ENCODE measurements at places on chromosomes 4 and X.
A peak's percentile ranks its signal among the peaks of the same experiment; 100 is the strongest.

- DNase-seq: no peak
Observed at GRCh38 chrX:153442463-153442862, 3.4 kb downstream of the TREX2 start.

DNA sequence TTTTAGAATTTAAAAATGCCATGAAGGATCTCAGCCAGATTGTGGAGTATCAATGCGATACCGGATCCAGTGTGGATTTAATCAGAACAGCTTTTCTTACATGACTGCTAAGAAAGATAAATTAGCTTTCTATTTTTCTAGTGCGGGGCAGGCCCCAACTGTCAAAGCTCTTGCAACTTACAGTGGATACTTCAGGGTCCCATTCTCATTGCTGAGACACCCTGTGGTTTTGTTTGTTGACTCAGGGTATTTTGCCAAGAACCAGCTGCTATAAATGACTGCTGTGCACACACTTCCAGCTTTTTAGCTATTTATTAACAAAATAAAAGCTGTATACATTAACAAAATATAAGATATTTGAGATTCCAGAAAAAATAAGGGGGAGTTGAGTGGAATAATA lies 166.4 kb downstream of the DCLK2 start:
- DNase-seq: no peak

DNA sequence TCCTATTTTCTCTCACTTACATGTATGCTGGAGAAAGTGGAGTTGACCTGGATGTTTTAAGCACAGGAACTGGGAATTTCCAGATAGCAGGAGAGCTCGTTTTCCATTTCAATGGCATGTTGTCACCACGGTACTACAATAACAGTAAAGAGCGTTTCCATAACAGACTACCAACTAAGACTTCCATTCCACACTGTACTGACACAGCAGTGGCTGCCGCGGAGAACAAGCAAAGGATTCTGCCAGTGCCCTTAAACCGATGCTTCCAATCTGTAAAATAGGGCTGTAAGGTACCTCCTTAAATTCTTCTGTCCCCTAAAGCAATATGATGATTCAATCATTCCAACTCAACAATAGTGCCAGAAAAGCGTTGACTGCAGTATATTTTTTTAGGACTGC lies 143.9 kb downstream of the KLHL13 start:
- peak; percentile 0 for DNase-seq

DNA sequence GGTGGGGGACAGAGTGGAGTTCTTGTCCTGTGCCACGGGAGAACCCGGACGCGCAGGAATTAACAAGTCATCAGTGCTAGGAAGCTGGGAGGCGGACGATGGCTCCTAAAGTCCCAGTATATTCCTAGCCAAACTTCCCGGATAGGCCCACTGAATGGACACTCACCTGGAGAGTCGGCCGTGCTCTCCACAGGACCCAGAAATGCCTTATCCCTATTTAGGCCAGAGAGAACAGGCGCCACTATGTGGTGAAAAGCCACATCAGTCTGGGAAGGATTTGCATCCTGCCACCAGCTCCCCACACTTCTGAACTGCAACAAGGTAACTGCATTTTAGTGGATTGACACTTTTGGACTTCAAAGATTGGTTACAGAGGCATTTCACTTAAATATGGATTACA lies 1.1 kb downstream of the CFAP299 start:
- DNase-seq: no peak

- no peak for DNase-seq
Observed at GRCh38 chr4:36915717-36916116, 328.8 kb upstream of the NWD2 start.

DNA sequence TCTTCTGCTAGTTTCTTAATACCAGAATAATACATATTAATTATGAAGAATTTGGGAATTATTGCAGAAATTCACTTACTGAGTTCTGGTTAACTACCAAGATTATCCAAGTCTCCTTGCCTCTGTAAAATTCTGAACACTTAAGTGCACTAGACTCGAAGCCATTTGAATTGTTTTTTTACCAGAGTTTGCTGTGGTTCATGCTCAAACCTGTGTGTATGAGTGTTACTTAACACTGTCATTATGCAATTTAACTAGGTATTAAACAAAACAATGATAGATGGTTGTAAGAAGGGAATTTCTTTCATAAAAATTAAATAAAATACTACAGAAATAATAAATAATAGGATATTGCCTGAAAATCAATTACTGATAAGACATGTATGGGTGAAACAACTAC lies 145.6 kb upstream of the FAT4 start:
- no peak for DNase-seq

DNA sequence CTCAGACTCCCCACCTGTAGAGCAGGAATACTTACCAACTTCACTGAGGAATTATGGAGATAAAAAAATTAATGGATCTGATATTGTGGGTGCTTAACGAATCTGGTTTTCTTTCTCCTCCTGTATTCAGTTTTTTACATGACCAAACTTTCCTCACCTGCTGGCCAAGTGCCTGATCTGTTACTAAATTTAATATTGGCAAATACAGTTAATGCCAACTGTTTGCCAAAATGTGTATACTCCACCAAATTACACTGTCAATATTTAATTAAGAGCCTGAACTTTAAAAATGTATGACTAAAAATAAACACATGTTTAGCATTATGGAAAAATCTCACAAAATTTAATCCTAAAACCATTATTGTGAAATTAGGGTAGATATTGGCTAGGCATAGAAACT lies 3.3 kb downstream of the PGRMC2 start:
- DNase-seq: no peak

DNA sequence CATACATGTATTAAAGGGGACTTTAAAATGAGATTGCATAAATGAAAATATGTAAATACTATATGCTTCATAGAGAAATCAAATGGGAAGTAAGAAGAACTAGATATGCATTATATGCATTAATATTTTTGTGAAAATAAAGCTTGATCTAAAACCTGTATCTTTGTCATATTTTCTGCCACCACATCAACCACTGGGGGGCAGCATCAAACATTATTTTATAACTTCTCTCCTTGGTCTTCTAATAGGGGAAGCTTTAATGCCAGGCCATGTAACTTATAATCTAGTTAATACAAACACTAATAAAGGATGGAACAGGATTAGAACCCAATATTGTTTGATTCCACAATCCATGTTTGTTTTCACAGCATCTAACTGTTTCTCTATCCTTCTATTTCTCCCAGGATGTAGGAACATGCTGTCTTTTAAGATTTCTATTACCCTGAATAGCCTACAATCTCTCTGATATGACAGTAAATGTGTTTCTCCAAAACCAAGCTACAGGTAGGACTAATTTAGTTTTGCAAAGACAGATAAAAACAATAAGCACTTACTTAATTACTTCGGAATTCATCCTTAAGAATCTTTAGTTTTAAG lies 10.0 kb downstream of the QRFPR start:
- DNase-seq: peak; percentile 35

GRCh38 chr4:16196482-16197393 lies 29.5 kb downstream of the TAPT1 start:
- DNase-seq: peak; percentile 29

Data from T1000 (cell line).